ENCODE measurements at places on chromosomes 6 and 20.

GRCh38 chr6:35343835-35344550 is 1.6 kb downstream of the PPARD start:
- DNase-seq: no peak

DNA sequence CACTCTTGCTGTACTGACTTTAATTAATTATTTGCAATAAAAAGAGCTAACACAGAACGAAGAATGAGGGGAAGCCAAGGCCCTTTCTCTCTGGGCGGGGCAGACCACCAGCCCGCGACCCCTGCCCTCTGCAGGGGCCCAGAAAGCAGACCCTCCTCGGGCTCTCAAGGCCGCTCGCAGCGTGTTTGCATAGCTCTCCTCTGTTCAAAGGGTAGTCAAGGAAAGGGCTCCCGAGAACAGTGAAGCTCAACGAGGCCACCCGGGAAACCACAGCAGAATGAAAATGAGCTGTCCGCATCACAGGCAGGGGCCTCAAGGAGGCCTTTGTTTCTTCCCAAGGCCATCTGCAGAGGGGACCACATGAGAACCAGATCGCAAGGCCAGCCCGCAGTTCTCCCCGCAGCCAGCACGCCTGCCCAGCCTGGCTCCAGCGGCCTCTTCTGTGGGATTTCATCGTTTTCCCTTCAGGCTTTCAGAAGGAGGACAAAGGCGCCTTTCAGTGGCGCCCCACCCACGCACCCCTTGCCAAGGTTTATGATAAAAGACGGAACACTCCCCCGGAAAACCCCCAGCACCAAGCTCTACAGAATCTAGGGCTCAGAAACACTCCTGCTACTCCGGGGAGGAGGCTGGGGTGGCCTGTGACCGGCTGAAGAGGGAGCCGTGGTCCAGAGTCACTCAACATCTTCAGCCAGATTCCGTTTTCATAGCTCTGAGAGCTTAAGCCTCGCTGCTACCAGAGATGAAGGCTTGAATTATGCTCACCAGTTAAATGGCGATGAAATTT is 25.3 kb downstream of the ACSS1 start:
- no peak for DNase-seq

GRCh38 chr6:87939776-87940175 is 107.9 kb upstream of the SPACA1 start:
- no peak for DNase-seq

- no peak for DNase-seq
Observed at GRCh38 chr20:43787937-43788336, 61.1 kb upstream of the GTSF1L start.

DNA sequence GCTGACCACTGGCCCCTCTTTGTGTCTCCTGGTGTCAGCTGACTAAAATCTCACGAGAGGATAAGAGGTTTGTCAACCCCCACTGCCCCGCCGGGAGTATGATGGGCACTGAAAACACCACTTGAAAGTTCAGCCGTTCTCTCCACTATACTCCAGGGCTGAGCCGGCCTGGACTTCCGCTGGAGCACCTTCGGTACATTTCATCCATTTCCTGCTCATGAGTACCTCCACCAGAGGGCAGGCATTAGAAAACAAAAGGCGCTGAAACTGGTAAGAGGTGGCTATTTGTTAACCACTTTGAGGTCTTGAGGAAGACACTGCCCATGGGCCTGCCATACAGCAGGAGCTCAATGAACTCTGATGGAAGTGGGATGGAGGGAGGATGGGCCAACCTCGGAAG is 17.9 kb upstream of the ANKRD60 start:
- DNase-seq: peak; percentile 43

DNA sequence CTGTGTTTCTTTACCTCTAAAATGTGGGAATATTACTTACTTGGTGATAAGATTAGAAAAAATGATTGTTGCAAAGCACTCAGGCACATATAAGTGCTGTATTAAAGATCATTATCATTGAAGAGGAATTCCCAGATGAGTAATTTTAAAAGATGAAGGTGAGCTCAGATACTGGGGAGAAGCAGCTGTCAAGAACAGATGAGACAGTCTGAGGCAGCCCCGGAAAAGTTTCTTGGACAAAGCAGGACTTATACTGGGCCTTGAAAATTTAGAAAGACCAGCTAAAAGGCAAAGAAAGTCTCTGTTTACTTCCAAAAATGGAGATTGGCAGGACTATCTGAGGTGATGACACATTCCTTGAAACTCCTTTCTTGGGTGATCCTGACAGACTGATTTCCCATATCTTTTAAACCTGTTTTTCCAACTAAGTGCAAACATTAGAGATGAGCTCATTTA is 93.8 kb upstream of the MARCKS start:
- peak; percentile 86 for DNase-seq

DNA sequence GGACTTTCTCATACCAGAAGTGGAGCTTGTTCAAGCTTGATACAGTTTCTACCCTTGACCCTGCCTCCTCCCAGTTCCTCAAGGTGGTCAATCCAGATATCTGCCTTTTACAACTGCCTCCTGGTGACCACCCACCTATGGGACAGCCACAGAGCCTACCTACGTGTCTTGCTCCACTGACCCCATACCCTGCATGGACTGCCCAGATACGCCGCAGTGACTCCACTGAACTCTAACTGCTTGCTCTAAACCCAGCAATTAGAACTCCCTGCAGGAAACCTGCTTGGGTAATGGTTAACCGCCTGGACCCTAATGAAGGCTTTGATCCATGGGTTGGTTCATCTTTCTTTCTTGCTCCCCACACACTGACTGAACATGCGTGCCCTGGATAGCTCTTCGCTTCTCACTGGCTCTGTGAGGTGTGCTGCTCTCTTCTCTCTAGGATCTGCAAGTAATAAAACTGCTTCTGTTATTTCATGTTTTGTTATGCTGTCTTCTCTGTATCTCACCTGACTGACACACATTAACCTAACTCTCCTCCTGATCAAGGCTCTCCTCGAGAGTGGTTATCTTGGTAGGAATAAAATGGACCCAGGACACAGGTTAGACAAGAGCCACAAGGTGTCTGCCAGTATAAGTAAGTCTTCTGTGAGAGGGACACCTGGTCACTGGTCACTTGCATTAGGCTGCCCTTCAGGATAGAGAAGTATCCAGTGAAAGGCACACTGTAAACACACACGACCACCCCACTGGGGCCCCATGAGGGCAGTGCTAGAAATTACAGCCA is 79.2 kb downstream of the CHD6 start:
- no peak for DNase-seq

- DNase-seq: peak; percentile 39
Observed at GRCh38 chr20:62938105-62938888, at the start of gene GID8. TSS of gene GID8 (plus strand) at chr20:62938147. CDS start at chr20:62941503, 3,356 bp downstream.

- DNase-seq: no peak
Observed at GRCh38 chr20:10219452-10219791, 792 bp downstream of the SNAP25 start.

- DNase-seq: no peak
Observed at GRCh38 chr6:128504003-128504654, 16.3 kb downstream of the PTPRK start.

DNA sequence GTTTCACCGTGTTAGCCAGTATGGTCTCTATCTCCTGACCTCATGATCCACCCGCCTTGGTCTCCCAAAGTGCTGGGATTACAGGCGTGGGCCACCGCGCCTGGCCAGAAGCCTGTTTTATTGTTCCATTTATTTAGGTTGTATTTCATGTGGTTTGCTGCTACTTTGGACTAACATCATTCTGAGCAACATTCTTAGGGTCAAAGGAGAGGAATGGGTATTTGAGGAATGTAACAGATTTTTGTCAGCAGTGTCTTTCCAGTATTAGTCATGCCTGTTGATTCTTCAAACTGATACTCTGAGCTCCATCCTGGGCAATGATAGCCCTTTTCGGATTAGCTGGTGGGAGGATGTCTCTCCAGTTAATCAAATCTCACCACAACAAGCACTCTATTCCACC is 213.0 kb upstream of the CITED2 start:
- DNase-seq: peak; percentile 21

DNA sequence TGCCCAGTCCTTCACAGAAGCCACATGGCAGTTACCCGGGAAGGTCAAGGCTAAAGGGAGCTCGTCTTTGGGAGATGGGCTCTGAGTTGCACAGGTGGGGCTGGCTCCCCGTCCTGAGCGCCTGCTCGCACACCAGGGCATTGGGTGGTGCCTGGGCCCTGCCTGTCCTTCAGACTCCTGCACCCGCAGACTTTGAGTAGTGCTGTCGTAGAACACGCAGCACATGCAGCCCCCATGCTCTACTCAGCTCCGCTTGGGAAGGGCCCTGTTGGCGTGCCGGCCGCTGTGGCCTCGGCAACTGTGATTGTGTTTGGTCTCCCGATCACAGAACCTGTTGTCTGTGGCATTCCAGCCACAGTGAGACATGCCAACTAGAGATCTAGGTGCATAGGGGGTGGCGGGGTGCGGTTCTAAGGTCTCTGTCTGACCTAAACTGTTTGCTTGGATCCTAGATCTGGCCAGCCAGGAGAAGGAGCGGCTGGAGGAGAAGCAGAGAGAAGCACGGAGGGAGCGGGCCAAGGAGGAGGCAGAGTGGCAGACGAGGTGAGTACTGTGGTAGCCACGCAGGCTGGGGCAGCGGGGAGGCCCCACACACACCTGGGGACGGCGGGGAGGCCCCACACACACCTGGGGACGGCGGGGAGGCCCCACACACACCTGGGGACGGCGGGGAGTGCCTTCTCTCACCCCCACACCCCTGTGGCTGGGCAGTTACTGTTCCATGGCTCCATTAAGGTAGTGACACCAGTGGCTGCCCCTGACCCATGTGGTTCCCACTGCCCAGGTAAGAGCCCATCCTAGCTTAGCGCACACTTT is 11.3 kb upstream of the ADRM1 start:
- no peak for DNase-seq

GRCh38 chr6:97440590-97441176 is 157.7 kb upstream of the MMS22L start:
- peak; percentile 21 for DNase-seq

GRCh38 chr20:57678340-57678739 is 31.5 kb downstream of the PMEPA1 start:
- DNase-seq: no peak

DNA sequence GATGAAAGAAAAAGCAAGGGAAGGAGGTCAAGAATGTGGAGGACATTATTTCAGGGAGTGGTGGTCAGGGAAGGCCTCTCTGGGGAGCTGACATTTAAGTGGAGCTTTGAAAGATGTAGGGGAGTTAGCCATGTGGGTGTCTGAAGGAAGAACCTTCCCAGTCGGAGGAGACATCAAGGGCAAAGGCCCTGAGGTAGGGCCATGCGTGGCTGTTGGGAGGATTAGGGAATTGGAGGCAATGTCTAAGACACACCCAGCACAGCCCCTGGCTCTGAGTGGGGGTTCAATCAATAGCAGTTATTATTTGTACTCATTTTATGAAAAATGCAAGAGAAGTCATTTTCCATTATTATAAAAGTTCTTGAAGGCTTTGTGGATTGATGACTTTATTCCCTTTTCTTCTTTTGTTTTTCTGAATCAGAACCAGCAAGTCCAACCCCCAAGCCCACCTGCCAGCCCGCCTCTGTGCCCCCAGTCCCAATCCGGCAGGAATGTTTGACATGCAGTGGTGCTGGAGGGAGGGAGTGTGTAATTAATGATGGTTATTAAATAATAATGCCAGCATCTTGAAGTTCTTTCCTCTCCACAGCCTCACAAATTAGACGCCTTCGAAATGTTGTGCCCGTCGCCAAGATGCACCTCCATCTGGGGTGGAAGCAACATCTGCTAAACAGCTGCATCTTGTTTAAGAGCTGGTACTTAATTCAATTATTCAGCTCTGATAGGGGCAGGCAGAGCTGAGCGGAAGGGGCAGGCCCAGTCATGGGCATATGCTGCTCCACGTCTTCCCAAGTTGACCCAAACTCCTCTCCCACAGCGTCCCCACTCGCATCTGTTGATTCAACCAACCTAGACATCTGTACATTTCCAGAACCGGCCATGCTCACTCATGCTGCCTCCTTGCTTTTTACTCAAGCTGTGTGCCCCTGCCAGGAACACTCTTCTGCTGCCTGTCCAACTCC is 81.3 kb upstream of the SIRPA start:
- no peak for DNase-seq

DNA sequence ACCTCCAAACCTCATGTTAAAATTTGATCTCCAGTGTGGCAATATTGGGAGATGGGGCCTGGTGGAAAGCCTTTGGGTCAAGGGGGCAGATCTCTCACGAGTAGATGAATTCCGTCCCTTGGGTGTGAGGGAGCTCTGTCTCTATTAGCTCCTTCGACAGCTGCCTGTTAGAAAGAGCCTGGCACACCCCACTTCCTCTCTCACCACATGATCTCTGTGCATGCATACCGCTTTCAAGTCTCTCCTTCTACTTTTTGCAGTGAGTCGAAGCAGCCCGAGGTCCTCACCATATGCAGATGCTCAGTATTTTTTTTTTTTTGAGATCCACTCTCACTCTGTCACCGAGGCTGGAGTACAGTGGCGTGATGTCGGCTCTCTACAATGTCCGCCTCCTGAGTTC is 176.9 kb downstream of the SYNDIG1 start:
- DNase-seq: no peak

- DNase-seq: no peak
Observed at GRCh38 chr6:135056632-135057031, 2.0 kb upstream of the HBS1L start.

DNA sequence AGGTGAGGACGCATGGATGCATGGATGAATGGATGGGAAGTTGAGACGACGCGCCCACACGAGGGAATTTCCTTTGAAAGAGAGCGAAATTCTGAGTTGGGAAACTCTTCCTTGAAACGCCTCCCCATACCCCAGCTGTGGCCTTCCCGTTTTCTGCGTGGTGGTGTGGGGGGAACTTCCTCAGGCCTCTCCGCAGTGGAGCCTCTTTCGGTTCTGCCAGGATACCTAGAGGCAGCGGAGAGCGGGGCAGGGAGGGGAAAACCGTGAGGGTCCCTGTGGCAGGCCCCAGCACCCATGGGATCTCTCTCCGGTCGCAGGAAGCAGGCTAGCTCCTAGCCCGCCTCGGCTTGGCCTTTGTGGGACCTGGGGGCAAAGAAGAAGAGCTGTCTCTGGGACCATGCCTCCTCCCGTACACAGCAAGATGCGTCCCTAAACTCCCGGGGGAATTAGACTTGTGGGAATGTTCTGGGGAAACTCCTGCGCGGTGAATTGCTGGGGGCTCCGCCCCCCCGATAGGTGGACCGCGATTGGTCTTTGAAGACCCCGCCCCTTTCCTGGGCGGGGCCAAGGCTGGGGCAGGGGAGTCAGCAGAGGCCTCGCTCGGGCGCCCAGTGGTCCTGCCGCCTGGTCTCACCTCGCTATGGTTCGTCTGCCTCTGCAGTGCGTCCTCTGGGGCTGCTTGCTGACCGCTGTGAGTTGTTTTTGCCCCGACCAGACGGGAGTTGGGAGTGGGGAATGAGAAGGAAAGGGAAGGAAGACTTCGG is at the start of gene CD40:
Gene CD40, plus strand, starts transcription at position 611 of the 764 bp plus-strand sequence. Its CDS starts 30 bp downstream, at position 641.
- DNase-seq: peak; percentile 64
